Amygdala (tissue), 56 donors: ENCODE measurements at places on chromosomes 7 and 10.

- no peak for DNase-seq
Measured at GRCh38 chr7:55975988-55976633, 11.7 kb downstream of the NIPSNAP2 start.

- DNase-seq = no peak
Measured at GRCh38 chr10:127715249-127715648, 21.7 kb upstream of the FOXI2 start.

DNA sequence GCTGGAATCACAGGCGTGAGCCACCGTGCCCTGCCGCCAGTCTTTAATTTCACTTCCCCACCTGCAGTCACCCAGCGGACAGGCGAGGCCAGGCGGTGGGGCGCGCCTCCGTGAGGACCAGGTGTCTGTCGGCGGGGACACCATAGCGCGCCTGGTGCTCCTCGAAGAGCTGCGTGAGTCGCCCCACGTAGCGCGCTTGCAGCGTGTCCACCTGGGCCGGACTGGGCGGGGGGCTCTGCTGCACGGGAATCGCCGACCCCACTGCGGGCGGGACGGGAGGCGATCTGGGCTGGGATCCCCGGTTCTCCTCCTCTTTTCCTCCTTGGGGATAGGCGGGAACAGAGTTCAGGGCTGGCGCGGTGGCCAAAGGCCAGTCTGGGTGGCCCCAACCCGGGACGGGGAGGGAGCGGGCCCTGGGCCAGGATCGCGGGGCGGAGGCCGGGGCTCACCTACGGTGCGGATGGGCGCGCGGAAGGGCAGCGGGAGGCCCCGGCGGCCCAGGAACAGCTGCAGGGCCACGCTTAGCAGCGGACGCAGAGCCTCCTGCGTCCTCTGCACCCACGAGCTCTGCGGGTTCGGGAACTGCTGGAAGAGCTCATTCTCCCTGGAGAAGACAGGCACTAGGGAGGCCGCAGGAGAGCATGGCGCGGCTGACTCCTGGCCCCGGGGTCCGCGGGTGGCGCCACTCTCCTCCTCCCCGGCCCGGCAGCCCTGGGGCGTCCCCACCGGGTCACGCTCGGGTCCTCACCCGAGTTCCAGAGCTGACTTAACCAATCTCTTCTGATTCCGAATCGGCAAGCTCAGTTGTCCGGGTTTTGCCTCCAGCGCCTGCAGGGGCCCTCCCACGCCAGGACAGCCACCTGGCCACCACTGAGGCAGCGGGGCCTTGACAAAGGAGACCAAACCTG is 1.1 kb upstream of the MOGAT3 start:
- no peak for DNase-seq

DNA sequence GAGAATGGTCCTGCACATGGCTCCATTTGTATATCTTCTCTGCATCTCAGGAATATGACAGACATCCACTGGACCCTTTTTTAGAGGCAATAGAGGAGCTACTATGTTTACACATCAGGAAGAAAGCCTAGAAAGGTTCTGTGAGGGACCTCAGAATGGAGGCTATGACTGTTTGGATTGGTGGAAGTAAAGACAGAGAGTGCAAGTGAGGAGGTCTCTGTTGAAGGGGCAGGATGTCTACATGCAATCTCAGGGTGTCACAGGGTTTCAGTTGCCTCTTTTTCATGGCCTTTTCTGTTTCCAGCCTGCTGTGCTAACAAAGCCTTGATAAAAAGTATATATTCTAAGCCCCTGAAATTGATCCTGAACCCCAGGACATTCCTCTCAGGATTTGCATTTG is 9.7 kb upstream of the GIMAP6 start:
- no peak for DNase-seq

GRCh38 chr10:115093286-115093775 is at the start of gene ATRNL1:
TSS of gene ATRNL1 (plus strand) at chr10:115093365. CDS start at chr10:115093751, 386 bp downstream.
- DNase-seq = peak; percentile 43

DNA sequence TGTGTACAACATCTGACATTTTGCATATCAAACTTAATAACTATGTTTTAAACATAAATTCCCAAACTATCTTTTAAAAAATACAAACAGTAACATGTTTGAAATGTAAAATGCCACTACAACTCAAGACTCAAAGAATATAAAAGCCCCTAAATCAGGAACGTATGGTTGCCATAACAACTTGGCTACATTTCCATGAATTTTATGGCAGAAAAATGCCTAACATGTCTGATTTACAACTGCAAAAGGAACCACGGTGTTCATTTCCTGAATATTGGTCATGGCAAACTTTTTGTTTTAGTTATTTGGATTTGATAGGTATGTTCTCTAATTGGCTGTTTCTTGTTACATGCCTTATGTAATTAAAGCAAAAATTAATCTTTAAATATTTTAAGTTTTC is 2.0 kb downstream of the SOSTDC1 start:
- DNase-seq = no peak

DNA sequence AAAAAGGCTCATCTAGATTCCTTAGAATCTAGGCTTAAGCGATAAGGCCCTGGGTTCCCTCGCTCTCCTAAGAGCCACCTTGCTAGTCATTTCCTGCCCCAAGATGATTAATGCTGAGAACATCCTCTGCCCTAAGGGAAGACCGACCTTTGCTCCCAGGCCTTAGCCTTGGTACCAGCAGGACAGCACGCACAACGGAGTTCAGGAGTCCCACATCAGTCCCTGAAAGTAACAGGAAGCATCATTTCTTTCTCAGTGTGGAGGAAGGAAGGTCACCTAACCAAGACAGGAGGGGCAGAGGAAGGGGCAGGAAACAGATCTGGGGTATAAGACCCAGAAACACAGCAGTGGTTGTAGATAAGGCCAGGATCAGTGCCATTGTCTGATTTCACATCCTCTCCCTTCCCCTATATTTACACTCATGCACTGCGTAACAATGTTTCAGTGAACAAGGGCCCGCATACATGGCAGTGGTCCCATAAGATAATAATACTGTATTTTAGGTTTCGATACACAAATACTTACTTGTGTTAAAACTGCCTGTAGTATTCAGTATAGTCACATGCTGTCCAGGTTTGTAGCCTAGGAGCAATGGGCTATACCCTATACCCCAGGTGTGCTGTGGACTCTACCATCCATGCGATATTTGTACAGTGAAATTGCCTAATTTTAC is 8.1 kb upstream of the FAM107B start:
- DNase-seq = no peak
